ENCODE measurements at places on chromosomes 13 and 19.

DNA sequence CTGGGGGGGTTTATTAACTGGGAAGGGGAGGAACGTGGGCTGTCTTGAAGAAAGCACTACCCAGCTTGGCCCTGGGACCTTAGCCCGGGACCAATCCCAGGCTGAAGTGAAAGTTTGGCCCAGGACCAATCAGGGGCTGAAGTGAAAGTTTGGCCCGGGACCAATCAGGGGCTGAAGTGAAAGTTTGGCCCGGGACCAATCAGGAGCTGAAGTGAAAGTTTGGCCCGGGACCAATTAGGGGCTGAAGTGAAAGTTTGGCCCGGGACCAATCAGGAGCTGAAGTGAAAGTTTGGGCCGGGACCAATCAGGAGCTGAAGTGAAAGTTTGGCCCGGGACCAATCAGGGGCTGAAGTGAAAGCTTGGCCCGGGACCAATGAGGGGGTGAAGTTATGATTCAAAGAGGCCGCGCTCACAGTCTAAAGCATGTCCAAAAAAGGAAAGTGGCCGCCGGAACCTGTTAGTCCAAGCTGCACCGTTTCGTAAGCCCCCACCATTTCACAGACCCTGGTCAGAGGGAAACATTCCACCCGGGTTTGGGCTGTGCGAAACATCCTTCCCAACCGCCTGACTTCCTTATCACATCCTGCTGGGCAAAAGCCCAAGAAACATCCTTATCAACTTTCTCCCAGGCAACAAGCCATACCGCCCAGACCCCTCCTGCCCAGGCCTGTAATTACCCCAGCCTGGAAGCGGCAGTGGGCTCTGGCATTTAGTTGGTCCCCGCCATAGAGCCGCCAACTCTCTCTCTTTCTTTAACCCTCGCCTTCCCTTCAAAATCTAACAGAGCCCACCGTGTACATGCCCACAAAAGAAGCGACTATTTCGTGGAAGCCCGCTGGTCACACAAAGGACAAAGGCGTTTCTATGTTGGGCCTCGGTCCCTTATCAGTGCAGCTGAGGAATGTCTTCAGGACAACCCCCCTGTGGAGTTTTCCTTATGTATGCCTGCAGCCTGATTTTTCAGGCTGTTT lies 1.1 kb downstream of the ZNF850 start:
- DNase-seq: no peak

GRCh38 chr13:33953781-33954180 lies 135.8 kb downstream of the RFC3 start:
- no peak for DNase-seq

DNA sequence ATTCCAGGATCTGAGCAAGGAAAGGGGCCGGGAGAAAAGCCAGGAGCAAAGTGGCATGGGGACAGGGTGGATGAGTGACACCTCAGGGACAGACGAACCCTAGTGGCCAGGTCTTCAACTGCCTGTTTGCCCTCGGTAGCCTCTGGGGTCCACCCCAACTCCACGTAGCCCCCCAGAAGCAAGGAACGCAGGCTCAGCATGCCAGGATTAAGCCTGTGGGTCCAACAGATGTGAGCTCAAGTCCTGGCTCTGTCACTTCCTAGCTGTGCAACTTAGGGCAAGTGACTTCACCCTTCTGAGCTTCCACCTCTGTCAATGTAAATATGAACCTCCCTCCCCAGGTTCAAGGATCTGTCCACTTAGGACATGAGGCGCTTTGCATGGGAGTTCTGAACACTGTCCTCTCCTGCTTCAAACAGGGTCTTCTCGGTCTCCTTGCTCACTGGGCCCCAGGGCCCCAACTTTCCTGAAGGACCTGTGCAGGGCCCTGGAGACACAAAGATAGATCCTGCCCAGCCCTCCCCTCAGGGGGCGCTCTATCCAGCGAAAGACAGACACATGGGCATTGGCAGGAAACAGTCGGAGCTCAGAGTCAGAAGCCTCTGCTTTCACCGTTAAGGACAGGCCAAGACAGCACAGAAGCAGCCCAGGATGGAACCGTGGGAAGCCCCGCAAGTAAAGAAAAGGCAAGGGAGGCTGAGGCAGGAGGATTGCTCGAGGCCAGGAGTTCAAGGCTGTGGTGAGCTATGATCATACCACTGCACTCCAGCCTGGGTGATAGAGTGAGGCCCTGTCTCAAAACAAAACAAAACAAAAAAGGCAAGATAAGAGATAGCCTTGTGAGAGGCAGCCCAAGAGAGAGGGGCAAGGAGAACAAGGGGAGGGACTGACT lies 13.2 kb downstream of the SYDE1 start:
- DNase-seq: no peak

DNA sequence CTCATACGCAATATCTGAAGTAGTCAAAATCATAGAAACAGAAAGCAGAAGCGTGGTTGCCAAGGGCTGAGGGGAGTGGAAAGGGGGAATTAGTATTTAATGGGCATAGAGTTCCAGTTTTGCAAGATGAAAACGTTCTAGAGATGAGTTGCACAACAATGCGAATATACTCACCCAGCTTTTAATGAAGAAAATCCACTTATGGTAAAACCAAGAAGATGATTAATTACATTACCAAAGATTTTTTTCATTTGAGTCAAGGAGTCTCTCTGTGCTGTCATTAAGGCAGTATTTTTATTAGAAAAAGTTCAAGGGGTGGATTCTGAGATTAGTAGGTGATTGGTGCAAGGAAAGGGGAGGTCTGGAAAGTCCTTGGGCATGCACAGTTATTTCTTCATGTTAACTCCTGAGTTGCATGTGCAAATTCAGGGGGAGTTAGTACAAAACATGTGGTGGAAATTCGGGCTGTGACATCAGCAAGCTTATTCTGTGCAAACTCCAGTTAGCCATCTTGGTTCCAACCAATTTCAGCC lies 6.9 kb upstream of the CBY2 start:
- DNase-seq: no peak

GRCh38 chr13:101514695-101515275 lies 62.3 kb downstream of the ITGBL1 start:
- no peak for DNase-seq

DNA sequence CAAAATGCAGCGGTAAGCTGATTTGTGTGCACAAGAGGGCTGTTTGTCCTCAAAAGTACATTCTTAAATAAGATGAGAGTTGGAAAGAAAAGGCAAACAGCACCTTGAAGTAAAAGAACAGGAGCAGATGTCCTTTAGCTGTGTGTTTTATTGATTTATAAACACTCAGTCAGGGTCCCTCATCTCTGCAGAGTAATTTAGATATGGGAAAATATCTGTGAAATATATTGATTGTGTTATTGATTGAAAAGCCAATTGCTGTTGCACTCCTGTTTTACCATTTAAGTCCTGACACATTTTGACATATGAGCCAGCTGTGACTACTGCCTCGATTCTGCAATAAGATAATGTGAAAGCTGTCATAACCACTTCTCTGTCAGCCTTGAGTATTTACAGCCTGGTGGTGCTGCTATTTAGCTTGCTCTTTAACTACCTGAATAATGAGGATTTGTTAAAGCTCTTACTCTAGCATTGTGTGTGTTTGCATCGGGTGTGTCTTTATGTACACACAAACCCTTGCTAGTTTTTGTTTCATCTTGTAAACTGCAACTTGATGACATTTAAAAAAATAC lies 550.1 kb downstream of the DACH1 start:
- DNase-seq: no peak

- no peak for DNase-seq
Measured at GRCh38 chr13:42106998-42107397, 58.5 kb downstream of the DGKH start.

- peak; percentile 66 for DNase-seq
Measured at GRCh38 chr19:47032171-47032811, 12.7 kb downstream of the NPAS1 start.

DNA sequence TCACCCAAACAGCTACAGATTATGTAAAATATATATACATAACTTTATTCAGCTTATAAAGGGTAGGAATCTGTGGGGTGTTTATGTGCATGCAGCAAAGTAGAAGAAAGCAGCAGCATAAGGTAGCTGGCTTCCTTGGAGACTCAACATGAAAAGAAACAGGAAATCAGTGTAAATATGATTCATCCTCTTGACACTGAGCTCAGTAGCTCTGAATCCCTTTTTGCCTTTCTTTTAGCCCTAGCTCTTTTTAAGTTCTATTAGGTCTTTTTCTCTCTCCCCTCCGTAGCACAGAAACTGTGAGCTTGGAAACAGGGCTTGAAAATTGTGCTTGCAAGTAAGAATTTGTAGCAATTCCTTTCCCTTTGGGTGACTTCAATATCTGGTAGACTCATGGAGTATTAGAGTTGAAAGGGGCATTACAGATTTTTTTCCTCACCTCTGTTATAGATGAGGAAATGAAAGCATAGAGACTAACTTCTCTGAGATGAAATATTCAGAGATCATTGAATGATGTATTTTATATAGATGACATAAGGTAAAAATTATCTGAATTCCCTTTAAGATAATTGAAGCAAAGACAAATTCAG lies 314.4 kb downstream of the PCDH9 start:
- no peak for DNase-seq

DNA sequence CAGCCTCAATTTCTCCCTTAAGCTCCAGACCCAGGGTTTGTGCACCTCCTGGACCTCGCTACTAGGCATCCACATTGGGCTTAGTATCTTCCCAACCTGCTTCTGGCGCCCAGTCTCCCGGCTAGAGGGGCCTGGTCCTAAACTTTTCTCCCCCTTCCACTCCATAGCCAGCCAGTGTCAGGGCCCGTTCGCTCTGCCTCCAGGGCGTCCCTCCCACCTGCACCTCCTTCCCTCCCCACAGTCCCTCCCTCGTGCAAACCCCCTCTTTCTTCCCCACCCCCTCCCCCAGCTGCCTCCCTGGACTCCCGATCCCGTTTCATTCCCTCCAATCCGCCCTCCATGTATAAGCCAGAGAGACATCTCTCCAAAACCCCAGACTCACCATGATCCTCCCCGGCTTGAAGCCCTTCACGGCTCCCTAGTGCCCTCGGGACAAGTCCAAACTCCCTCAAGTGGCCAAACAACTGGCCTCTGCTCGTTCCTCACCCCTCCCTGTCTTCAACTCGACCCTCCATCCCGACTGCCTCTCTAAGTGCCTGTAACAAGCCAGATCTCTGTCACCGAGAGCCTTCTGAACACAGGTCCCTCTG lies 997 bp upstream of the SAMD4B start:
- no peak for DNase-seq

- DNase-seq: no peak
Measured at GRCh38 chr19:30978639-30979038, 370.6 kb downstream of the TSHZ3 start.

- no peak for DNase-seq
Measured at GRCh38 chr13:106096661-106097092, 438.8 kb downstream of the EFNB2 start.

DNA sequence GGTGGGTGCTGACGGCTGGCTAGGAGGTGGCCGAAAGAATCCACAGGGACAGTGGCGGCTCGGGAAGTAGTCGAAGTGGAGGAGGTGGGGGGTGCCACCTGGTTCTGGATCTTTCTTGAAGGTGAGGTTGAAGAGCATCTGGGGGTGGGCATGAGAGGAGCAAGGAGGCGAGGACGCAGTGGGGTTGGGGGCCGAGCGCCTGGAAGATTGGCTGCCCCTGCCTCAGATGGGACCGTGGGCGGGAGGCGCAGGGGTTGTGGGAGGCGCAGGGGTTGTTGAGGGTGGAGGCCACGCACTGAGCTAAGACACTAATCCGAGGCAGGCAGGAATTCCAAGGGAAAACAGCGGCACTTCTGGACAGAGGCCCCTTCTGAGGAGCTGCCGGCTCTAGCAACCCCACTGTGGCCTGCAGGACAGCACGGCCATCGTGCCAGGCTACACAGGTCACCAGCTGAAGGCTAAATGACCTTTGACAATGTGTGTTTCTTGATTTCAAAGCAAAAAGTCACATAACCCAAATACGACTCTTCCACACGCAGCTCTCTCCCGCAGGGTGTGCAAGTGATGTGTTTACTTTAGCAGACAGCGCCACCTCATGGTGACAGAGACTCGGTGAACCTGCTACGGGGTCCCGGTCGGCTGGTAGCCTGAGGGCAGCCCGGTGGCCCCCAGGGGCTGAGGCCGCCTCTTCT lies 44.1 kb upstream of the RANBP3 start:
- DNase-seq: peak; percentile 69

DNA sequence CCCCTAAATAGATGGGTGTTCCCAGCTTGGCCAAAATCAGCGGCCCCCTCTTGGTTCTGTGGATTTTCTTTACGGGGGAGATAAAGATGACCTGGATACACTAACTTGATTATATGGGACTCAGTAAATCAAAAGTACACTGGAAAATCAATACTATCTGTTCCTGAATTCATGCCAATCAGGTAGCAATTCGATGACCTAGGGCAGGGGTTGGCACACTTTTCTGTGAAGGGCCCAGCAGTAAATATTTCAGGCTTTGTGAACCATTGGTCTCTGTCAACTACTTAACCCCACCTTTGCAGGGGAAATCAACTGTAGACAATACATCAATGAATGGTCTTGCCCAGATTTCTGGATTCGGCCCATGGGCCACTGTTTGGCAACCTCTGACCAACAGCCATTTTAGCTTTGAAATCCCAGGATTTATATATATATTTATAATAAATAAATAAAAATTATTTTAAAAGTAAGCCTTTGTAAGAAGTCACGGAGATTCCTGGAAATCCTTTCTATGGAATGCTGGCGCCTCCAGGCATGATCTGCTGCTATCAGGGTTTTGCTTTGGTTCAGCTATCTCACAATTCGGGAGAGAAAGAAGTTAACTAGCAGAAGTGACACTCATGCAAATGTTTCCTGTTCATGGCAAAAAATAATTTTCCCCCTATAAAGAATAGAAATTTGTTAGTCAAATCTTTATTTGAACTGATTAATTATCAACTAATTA lies 32.8 kb downstream of the SLC15A1 start:
- DNase-seq: no peak

DNA sequence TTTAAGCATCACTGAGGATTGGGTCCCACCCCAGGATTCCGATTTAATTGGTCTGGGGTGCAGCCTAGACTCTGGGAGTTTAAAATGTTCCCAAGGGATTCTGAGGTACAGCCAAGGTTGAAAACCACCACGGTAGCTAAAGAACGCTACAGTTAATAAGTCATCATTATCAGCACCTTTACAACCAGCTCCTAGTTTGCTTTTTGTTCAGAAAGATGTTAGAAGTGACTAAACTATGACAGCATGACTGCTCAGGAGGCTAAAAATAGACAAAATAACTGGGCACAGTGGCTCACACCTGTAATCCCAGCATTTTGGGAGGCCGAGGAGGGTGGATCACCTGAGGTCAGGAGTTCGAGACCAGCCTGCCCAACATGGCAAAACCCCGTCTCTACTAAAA lies 11.7 kb upstream of the EPSTI1 start:
- no peak for DNase-seq

GRCh38 chr19:16293118-16294091 lies 31.2 kb upstream of the KLF2 start:
- DNase-seq: no peak

DNA sequence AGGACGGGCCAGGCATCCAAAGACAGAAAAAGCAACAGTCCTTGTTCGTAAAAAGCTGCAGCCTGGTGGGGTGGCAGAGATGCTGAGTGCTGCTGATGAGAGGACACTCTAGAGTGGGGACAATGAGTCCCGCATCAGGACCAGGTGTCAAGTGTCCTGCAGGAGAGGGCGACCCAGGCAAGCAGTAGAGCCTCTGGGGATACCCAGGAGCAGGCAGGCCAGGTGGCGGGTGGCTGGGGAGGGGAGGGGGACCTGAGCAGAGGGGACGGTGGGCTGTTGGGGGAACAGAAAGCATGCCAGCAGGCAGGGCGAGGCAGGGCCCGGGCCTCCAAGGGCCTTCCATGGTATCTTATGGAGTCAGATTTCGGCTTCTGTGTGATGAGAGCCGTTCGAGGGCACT lies 35.8 kb downstream of the GGACT start:
- no peak for DNase-seq

- no peak for DNase-seq
Measured at GRCh38 chr13:76725211-76725610, 161.0 kb downstream of the KCTD12 start.

Measured in stimulated activated CD4-positive, alpha-beta T cell treated with anti-CD3 and anti-CD28 coated beads, Interleukin-1b, Interleukin-23, amount 100 ng/mL, for 4 hours (primary cell).